SK-N-SH treated with all-trans-retinoic acid at 6 μM for 48 hours (cell line): ENCODE measurements at places on chromosomes 11 and 22.
A peak's percentile ranks its signal among the peaks of the same experiment; 100 is the strongest.

DNA sequence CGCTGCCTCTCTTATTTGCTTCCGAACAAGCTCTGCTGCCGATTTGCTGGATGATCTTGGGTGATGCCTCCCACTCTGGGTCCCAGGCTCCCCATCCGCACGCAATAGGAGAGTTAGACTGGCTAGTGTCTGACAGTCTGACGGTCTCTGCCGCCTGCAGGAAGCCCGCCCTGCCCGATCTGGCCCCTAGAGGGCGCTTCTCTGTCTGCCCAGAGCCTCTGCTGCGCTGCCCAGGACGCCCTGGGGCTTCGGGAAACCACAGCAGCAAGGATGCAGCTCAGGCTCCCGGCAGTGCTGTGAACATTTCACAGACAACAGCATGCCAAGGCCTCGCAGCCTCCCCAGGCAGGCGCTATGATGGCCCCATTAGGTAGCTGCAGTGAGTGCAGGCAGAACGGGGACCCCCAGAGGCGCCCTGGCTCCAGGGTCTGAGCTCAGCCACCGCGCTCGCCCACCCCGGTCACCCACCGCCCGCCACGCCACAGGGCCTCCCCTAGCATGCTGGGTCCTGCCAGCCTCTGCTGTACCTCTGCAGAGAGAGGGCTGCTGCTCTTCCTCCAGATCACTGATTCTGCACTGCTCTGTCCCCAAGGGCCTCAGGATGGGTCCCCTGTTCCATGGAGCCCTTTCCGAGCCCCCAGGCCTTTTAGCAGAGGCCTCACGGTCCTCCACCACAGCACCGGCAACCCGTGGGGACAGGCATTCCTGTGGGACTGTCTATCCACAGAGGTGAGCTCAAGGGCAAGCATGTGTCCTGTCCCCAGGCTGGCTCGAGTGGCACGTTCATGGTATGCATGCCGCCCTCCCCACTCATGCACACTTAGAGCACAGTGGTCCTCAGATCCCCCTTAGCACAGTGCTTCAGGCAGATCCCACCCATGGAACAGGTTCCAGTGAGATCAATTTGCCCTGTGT is 4.3 kb upstream of the BAIAP2L2 start:
- ATAC-seq: peak; percentile 99

GRCh38 chr11:45258982-45259530 is 27.1 kb downstream of the SYT13 start:
- no peak for ATAC-seq

- ATAC-seq: peak; percentile 87
Measured at GRCh38 chr11:73295241-73295995, 12.7 kb upstream of the ARHGEF17 start.

DNA sequence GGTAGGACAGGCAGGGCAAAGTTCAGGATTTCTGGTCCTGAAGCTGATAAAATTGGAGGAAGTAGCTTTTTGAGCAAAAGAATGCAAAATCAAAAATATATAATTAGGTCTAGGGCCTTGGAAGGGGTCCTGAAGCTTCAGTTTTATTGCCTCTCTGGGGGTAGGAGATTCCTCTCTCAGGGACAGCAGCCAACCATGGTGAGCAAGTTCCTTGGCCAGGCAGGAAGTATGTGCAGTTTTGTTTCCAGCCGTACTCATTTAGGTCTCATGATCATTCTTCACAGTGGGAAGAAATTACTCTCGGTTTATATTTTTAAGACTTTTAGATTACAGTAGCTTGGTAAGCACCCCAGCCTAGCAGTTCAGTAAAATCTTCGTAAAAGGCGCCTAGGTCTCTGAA is 2.9 kb upstream of the RAB38 start:
- ATAC-seq: no peak

DNA sequence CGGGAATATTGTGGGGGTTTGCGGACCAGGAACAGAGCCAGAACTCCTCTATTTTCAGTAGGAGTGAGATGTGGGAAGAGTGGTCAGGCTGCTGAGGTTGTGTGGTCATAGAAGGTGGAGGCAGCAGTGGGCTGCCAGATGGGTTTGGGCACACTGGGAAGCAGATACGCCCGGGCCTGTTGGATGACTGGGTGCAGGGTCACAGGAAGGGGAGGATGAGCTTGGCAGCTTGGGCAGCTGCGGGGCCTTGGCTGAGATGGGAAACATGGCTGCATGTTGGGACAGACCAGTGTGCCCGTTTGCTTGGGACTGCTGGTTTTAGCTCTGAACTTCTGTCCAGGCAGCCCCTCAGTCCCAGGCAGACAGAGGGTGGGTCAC is 11.4 kb downstream of the SHANK3 start:
- ATAC-seq: no peak

DNA sequence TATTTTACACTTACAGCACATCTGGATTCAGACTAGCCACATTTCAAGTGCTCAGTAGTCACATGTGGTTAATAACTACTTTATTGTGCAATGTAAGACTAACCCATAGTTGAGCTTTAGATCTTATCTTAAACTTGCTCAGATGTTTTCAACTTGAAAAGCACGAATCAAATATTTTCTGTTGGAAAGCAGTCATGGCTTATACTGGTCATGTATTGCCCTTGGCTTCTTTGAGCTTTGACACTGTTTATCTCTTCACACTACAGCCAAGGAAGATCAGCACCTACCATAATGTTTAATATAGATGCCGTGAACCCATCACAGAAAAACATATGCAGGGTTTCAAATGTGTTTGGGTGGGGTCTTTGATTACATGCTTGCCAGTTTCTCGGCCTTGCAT is 4.4 kb downstream of the RBX1 start:
- ATAC-seq: no peak

GRCh38 chr11:77672264-77672663 is 34.7 kb upstream of the CLNS1A start:
- peak; percentile 95 for ATAC-seq

DNA sequence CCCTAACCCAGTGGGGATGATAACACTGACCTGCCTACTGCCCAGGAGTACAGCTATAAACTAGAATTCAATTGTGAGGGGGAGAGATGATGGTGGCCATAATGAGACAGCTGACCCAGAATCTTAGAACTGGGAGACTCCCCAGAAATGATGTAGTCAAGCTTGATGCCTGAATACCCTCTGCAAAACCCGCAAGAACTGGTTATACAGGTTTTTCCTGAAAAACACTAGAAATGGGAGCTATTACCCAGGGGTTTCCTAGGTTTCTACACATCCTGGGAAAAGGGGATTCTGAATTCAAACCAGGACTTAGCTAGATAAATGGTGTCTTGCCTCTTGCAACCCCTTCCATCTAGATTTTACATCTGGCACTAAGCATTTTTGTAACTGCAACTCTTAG is 113.8 kb upstream of the NARS2 start:
- no peak for ATAC-seq

- peak; percentile 72 for ATAC-seq
Measured at GRCh38 chr11:65663639-65664200, 1.0 kb upstream of the RELA start.

DNA sequence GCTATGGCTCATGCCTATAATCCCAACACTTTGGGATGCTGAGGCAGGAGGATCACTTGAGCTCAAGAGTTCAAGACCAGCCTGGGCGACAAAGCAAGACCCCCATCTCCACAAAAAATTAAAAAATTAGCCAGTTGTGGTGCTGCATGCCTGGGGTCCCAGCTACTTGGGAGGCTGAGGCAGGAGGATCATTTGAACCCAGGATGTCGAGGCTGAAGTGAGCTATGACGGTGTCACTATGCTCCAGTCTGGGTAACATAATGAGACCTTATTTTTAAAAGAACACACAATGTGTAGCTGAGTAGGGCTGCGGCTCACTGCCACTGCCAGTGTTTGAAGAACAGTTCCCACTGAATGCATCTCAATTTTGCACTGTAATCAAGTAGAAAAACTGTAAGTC is 7.1 kb upstream of the VPREB1 start:
- ATAC-seq: no peak
